ENCODE measurements at places on chromosomes 5 and 9.

- no peak for DNase-seq
These were observed 117.4 kb upstream of the RORB start for GRCh38 chr9:74379718-74380117.

GRCh38 chr5:572398-573019 is 39.6 kb upstream of the CEP72 start:
- DNase-seq: no peak

DNA sequence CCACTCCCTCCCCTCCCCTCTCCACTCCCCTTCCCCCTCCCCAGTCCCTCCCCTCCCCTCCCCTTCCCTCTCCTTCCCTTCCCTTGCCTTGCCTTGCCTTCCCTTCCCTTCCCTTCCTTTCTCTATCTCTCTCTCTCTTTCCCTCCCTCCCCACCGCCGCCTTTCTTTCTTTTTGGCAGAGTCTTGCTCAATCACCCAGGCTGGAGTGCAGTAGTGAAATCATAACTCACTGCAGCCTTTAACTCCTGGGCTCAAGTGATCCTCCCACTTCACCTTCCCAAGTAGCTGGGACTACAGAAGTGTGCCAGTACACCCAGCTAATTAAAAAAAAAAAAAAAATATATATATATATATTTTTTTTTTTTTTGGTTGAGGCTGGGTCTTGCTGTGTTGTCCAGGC is 45.5 kb downstream of the IL31RA start:
- DNase-seq: no peak

GRCh38 chr9:93480728-93481324 is 27.4 kb upstream of the FAM120AOS start:
- no peak for DNase-seq

- DNase-seq: no peak
These were observed 567.0 kb upstream of the CDH18 start for GRCh38 chr5:20555034-20555433.

- no peak for DNase-seq
These were observed 193.9 kb downstream of the SEC61B start for GRCh38 chr9:99416007-99416406.

- no peak for DNase-seq
These were observed 31.7 kb upstream of the ARAP3 start for GRCh38 chr5:141713616-141714309.

GRCh38 chr5:73391441-73391881 is 57.1 kb downstream of the FOXD1 start:
- no peak for DNase-seq

DNA sequence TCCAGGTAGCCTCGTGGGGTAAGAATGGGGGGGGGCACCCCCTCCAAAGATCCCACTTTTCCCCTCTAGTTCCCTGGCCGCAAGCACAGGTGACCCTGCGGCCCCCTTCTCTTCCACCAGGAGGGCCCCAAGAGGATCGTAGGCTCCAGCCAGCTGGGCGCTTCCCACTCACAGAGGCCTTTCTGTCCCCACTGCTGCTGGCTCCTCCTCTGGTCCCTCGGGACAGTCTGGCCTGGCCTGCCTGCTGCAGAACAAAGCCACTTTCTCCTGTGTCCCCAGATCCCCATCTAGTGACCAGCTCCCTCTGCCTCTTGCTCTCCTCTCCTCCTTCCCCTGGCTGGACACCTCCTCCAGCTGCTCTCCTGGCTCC is 534 bp upstream of the SAPCD2 start:
- DNase-seq: no peak

GRCh38 chr5:111602817-111603445 is 90.6 kb upstream of the STARD4 start:
- no peak for DNase-seq

DNA sequence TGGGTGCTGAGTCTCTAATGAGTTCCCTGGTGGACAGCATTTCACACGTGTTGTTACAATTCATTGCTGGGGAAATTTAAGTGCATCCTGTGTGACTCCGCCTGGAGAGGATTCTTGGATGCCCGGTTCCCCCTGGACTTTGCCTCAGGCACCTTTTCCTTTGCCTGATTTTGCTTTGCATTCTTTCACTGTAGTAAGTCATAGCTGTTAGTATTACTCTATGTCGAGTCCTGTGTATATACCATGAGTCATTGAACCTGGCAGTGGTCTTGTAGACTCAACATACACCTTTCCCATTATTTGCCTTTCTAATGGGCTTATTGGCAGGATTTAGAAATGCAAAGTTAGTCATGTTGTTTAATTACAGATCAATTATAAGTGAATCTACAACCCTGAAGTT is 81.9 kb upstream of the DHFR start:
- DNase-seq: no peak

DNA sequence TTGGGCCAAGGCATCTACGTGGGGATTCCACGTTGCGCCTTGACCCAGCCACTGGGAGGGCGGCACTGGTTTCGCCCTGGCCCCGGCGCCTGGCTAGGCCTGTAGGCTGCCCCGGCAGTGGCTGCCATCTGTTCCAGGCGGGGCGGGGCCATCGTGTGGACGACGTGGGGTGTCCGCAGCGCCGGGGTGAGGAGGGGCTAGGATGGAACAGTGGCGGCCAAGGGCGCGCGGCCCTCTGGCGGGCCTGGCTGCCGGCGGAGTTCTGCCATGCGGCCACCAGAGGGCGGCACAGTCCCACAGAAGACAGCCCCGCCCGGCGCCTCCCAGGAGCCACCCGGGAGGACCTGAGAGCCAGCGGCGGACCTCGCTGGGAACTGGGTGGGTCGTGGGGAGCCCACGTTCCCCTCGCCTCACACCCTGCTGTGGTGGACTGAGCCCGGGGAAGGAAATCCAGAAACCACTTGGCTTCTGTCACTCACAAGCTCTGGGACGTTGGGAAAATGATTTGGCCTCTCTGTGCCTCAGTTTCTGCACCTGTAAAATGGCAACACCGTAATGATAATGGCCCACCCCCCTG is 22.6 kb upstream of the RAPGEF1 start:
- peak; percentile 67 for DNase-seq

DNA sequence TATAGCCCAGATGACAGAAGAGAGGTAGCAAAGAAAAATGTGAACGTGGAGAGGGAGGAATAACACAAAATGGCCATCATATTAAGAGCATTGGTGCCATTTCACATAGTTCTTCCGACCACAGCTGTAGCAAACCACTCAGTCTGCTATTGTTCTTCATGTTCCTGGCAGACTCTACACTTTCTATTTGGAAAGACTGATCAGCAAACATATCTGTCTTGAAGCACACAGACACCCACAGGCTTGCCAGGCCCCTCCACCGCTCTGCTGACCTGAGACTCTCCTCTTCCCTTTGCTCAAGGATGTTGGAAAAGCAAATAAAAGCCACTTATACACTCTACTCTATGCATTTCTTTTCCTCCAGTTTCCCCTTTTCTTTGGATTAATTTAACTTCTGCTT is 298.0 kb downstream of the FBXL7 start:
- no peak for DNase-seq

GRCh38 chr5:67020096-67020615 is 176.4 kb downstream of the CD180 start:
- no peak for DNase-seq

- DNase-seq: no peak
These were observed 115.6 kb downstream of the CDK5RAP2 start for GRCh38 chr9:120464176-120464886.

DNA sequence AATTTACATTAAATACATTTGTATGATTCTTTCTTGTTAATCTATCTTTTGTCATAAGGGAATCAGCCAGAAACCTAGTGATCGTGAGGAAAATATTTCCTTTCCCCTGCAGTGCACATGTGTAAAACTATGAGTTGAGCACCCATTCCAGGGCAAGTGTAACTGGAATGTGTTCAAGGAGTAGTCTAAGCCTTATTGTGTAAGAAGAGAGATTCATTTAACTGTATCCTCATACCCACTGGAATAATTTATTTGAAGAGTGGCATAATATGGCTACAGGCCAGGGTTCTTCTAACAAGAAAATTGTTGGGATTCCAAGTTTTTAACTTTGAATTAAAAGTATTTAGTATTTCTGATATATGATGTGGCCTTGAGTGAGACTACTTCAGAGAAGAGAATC is 1692.7 kb downstream of the EFNA5 start:
- no peak for DNase-seq

DNA sequence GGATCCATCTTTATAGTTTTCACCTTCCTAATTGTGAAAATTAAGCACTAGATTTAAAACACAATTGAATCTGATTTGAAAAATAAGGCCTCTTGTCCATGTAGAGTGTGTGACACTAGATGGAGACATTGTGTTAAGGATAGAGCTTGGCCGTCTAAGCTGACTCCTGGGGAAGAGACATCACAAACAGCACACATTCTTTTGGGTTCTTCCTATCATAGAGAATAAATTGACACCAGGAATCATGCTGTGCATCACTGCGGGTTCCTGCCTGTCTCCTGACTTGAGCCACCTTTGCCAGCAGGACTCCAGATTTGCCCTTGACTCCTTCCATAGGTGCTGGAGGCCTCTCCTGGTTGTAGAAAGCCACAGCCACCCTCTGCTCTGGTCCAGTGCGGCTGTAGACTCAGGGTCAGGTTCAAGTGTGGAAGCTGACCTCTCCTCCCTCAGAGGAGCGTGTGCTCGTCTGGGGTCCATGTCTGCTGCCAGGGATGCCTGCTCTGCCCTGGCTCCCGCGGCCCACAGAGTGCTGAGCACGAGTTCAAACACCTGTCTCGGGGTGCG is 11.2 kb downstream of the ROPN1L start:
- DNase-seq: peak; percentile 49

GRCh38 chr9:116394894-116395698 is 241.5 kb downstream of the PAPPA start:
- no peak for DNase-seq

GRCh38 chr5:173872957-173873305 is 15.2 kb upstream of the CPEB4 start:
- no peak for DNase-seq

GRCh38 chr5:10364186-10364689 is 10.7 kb downstream of the MARCHF6 start:
- peak; percentile 72 for DNase-seq

GRCh38 chr9:89179895-89180734 is 1.5 kb upstream of the SHC3 start:
- DNase-seq: no peak

GRCh38 chr9:113005777-113006176 is 6.2 kb downstream of the ZNF883 start:
- no peak for DNase-seq

DNA sequence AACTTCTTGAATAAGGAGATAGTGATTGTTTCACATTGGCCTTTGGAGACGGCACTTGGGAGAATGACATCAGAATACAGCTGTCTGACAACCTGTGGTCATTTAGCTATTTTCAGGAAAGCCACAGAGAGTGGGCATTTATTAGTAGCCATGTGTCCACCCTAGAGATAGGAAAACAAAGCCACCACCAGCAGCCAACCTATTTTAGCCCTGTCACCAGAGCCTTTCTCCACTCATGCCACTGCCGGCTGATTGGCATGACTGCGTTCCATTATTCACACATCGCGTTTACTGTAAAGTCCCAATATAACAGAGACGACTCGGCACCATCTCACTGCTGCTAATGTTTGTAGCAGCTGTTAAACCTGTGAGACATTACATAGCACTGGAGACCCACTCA is 330.1 kb downstream of the NDUFS4 start:
- no peak for DNase-seq

GRCh38 chr5:139190125-139190524 is 8.0 kb downstream of the SIL1 start:
- no peak for DNase-seq

GRCh38 chr5:174082286-174082685 is 36.8 kb downstream of the NSG2 start:
- no peak for DNase-seq

DNA sequence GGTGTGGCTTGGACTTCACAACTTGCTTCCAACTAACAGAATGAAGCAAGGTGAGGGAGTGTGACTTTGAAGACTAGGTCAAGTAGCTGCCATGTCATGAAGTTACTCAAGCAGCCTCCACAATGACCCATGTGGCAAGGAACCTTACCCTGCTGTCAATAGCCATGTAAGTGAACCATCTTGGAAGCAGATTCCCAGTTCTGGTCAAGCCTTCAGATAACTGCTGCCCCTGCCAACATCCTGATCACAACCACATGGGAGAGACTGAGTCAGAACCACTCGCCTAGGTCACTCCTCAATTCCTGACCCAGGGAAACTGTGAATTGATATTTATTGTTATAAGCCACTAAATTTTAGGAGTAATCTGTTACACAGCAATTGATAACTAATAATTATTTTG is 10.9 kb downstream of the ZCCHC10 start:
- DNase-seq: no peak

GRCh38 chr5:146041180-146041789 is 64.1 kb downstream of the PLAC8L1 start:
- DNase-seq: peak; percentile 83

- DNase-seq: no peak
These were observed 4.5 kb downstream of the GPSM1 start for GRCh38 chr9:136331556-136332481.

DNA sequence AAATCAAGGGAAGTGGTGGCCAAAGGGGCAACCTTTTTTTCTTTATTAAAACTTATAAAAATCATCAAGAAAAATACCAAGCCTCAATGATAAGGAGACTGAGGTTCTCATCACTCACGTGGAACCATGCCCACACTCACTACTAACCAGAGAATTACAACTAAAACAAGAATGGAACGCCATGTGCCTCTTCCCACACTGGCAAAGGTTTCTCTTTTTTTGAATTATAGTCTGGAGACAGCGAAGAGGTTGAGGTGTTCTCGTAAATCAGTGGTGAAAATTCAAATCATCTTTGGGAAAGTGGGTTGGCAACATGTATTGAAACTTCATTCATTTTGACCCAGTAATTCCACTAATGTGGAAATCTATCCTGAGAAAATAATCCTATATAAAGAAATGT is 19.4 kb downstream of the FPGS start:
- no peak for DNase-seq

Data from hematopoietic multipotent progenitor cell treated with erythropoietin and hydrocortisone succinate and interleukin-3 and kit ligand, for 15 days (in vitro differentiated cells).